B cell (primary cell): ENCODE measurements at places on chromosomes 11 and 22. TPM values are rescaled to one million over a fixed set of nuclear protein-coding genes. Genes with fewer than 3 reads are reported as not detected.

Gene TMEM86A
- total RNA-seq = 0.58 and 1.1 TPM in 2 replicates

Gene C22orf31
- total RNA-seq = not detected in 2 replicates

Gene OR6A2
- 0.10 and 0.12 TPM in 2 replicates for total RNA-seq

Gene OR5B21
- total RNA-seq = 0.74 and 1.5 TPM in 2 replicates

Gene CECR2
- 4.8 and 6.6 TPM in 2 replicates for total RNA-seq

Gene SCGB1C1
- total RNA-seq = not detected in 2 replicates

Gene IFITM1
- 19.5 and 19.7 TPM in 2 replicates for total RNA-seq

Gene RABL2B
- total RNA-seq = 99.0 and 103 TPM in 2 replicates

Gene OR56A3
- total RNA-seq = not detected in 2 replicates

Gene CREB3L1
- not detected in 2 replicates for total RNA-seq

Gene GTF2H1
- total RNA-seq = 71.9 and 74.7 TPM in 2 replicates

Gene OR2D2
- total RNA-seq = not detected in 2 replicates
